ENCODE measurements at places on chromosomes 16 and 17.

- DNase-seq = no peak
Observed at GRCh38 chr17:7225711-7226331, 6.1 kb downstream of the ACADVL start.

- no peak for DNase-seq
Observed at GRCh38 chr17:62637809-62638208, 10.3 kb downstream of the MRC2 start.

DNA sequence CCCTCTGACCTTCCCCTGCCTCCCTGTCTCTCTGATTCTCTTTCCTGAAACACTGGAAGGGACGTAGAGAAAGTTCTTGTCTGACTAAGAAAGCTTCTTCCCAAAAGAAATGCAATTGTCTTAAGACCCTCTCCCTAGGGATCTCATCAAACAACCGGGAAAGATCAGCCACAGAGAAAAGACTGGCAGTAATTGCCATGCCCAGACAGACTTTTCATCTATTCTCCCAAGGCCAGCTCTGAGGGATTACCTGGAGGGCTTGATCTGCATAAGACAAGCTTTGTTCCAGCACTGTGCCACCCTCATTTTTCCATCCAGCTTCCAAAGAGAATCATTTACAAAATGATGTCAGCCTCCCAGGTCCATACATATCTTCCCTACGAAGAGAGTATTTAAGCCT, 38.8 kb upstream of the HS3ST3A1 start:
- DNase-seq = no peak

- DNase-seq = no peak
Observed at GRCh38 chr16:1101133-1101532, 5.1 kb upstream of the C1QTNF8 start.

GRCh38 chr17:74212913-74213791, at the start of gene TTYH2:
Gene TTYH2 (plus strand): TSS chr17:74213571. CDS start chr17:74213588, 17 bp downstream.
- DNase-seq = peak; percentile 66

- no peak for DNase-seq
Observed at GRCh38 chr17:35578929-35579432, 610 bp upstream of the PEX12 start.

DNA sequence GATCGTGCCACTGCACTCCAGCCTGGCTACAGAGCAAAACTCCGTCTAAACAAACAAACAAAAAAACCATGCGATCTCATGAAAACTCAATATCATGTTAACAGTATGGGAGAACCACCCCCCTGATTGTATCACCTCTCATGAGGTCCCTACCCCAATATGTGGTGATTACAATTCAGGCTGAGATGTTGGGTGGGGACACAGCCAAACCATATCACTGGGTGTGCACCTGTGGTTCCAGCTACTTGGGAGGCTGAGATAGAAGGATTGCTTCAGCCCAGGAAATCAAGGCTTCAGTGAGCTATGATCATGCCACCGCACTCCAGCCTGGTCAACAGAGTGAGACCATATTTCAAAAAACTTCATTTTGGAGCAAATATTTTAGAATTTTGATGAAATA, 1094.7 kb upstream of the CDH8 start:
- no peak for DNase-seq

DNA sequence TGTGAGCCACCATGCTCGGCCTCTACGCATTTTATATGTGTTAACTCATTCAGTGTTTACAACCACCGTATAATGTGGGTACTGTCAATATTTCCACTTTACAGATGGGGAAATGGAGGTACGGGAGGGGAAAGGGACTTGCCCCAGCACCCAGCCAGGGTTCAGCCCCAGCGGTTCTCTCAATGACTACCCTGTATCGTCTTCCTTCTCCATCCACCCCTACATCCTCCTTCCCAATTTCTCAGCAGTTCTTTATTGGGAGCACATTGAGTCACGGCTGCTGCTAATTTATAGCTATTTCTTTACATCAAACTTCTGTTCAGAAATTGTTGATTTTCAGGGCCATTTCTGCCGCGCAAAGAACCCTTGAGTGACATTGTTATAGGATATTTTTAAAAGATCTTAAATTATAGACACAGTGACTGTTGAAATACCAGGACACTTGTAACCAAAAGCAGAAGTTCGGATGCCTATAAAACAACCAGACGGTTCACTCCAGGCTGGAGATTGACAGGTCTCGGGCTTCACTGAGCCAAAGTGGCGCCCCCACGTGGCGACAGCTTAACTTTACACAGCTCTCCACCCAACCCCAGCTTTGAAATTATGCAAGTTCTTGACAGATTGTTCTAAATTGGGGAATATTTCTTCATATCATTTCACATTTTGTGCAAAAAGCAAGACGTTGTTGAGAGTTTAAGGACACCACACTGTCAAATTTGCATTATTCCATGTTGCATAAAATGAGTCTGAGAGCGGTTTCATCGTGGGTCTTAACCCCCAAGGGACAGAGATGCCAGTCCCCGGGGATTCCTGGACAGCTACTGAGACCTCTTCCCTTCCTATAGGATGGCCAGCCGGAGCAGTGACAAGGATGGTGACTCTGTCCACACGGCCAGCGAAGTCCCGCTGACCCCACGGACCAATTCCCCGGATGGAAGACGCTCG, 11.8 kb downstream of the SYT17 start:
- peak; percentile 45 for DNase-seq

- DNase-seq = no peak
Observed at GRCh38 chr16:87874639-87875427, 5.5 kb upstream of the SLC7A5 start.

GRCh38 chr16:25151996-25152395, 40.5 kb downstream of the LCMT1 start:
- DNase-seq = no peak

- DNase-seq = no peak
Observed at GRCh38 chr17:27558842-27559505, 72.0 kb upstream of the LGALS9 start.

DNA sequence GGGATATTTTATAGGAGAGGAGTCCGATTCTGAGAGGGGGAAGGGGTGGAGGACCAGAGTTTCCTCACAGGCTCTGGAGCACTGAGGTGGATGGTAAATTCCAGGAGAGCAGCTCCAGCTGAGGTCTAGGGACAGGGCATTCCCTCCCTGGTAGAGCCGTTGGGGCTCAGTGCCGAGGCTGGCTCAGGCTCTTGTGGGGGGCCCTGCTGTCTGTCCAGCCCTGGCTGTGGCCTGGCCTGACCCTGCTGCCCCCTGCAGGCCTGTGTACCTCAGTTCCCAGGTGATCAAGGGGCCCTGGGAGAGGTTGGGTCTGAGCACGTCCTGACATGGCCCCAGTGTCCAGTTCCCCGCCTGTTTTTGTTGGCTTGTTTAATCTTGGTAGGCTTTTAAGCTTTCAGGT, 16.8 kb downstream of the ZNF750 start:
- DNase-seq = no peak

- DNase-seq = no peak
Observed at GRCh38 chr17:614653-615546, 99.7 kb downstream of the VPS53 start.

DNA sequence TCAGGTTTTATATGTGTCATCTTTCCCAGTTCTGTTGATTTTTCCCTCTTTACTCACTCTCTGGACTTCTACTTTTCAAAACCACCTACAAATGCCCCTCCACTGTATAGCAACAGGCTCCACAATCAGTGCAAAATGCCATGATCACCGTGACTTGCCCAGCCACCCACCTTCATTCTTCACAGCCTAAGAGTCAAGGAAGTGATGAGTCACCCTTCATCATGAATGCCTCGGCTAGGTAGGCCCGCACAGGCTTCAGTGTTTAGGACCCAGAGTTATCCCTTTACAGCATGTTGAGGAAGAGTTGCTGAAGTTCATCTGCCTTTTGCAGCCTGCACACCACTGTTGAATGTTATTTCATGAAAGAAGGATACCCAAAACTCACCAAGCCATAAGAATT, 158.6 kb downstream of the PMP22 start:
- no peak for DNase-seq

- DNase-seq = peak; percentile 33
Observed at GRCh38 chr17:78748730-78749317, 33.2 kb downstream of the CYTH1 start.

DNA sequence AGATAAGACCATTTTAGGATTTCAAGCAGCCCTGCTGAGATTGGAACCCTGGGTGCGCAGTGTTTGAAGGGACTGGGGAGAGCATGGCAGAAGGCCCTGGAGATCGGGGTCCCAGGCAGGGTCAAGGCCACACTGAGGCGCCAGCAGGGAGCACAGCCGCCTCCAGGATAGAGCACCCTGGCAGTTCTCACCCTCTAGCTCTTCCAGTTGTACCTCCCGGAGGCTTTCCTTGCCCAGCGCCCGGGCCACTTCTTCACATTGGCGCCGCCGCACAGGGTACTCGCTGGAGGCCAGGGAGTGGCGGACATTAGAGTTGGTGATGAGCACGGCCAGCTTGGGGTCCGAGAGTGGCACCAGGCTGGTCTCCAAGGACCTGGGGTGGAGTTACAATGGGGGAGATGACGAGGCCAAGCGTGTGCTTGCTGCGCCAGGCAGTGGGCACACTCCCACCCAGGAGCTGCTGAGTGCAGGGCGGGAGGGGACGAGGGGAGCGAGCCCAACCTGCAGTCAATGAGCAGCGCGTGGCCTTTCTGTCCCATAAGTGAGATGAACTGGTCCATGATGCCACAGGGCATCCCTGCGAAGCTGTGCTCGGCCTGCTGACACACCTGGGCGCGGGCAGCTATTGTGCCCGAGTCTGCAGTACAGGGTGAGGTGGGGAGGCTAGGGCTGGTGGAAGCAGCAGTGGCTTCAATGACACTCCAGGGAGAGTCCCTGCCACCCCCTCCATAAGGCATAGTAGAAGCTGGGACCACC, 2.3 kb downstream of the GALK1 start:
- no peak for DNase-seq

DNA sequence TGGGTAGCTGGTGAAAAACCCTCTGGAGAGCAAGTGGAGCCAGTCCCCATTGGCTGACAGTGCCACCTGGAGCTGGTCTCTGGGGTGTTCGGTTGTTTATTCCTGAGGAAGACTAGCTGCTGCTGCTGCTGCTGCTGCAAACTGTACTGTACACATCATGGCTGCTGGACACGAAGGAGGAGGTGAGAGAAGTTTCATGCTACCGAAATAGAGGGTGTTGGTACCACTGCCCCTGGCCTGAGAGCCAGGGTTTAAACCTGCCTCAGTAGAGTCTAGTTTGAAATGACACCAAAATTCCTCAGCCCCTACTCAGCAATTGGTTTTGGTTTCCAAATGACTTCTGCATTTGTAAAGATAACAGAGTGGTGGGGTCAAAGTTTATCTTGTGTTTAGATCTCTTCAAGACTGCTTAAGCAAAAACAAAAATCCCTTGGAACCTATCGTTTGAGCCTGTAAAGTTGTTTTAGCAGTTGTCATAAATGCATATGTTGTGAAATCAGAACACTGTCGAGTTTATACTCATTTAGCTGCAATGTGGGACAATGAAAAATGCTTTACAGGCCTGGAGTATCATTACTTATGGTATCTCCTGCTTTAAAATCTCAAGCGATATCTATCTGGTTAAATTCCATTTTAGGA, 40.8 kb downstream of the CYB5B start:
- no peak for DNase-seq

GRCh38 chr17:56431736-56432135, 161.8 kb upstream of the NOG start:
- no peak for DNase-seq

DNA sequence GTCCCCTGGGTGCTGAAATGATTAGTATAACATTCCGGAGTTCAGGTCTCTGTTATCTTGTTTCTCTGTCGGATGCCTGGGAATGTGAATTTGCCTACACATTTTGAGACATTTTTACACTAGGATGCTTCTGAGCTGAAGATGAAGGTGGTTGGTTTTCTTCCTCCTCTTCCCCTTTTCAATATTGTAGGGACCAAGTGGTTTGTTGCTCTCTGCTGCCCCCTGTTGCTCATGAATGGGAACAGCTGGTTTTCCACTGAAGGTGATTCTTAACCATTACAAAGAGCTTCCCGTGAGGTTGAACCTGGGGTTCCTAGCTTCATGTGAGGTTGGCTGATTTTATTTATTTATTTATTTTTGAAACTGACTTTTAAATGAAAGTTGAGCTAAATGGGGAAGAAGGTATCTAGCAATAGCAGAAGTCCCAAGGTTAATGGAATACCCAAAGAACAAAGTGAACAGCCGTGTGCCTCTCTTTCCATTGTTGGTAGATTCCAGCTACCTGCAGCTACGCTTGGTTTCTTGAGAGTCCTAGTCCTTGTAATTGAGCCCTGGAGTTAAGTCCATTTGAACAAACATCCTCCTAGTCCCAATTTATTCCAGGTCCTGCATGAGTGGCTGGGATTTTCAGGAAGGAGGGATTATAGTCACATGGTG, 983.9 kb upstream of the EEF2KMT start:
- DNase-seq = peak; percentile 12

DNA sequence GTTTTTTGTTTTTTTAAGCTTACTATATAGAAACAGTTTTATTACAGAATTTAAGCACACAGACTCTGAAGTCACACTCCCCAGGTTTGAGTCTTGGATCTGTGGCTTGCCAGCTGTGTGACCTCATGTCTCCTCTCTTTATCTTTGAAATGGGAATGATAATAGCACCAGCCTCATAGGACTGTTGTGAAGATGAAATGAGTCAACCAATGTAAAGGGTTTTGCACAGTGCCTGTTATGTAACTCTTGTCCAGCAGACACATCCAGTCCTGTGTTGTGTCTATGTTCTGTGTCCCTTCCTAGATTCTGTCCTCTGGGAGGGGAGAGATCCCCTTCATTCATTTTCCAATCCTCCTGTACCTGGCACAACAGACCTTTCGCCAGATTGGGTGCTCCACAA, 3.1 kb upstream of the CPD start:
- no peak for DNase-seq

- DNase-seq = no peak
Observed at GRCh38 chr17:39751637-39752036, 13.9 kb downstream of the GRB7 start.

GRCh38 chr17:30000755-30001257, 59.4 kb downstream of the EFCAB5 start:
- DNase-seq = no peak

DNA sequence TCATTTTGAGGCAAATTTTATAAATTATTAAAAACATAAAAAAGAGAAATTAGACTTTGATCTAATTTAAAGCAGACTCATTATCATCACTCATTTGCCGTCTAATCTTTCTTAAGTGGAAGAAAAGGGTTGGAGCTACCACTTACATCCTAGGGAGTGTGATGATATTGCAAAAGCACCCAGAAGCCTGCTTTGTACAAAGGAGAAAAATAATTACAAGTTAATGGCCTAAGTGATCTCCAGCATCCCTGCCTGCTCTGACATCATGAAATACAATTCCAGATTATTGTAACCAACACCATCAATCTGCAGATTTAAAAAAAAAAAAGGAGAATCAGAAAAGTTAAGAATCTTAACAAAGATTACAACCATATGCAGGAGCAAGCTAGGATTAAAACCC, 260.2 kb downstream of the GRIN2A start:
- DNase-seq = no peak

DNA sequence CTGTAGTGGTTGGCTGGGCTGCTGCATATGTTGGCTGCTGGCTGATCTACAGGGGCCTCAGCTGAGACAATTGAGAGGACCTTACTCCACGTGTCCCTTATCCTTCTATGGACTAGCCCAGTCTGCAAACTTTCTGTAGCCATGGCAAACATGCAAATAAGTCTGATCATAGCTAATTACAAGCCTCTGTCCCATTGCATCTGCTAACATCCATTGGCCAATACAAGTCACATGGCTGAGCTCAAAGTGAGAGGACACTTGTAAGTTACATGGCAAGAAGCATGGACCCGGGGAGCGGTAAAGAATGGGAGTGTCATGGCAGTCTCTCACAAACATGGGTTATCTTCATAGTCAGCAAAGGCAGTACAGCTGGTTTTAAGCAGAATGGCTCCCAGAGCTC, 11.6 kb upstream of the IL4R start:
- no peak for DNase-seq

Measured in NCI-H146 (cell line).